ENCODE measurements at places on chromosomes 1 and 21. TPM values are rescaled to one million over a fixed set of nuclear protein-coding genes. Genes with fewer than 3 reads are reported as not detected.

ELAPOR1 gene
- total RNA-seq, result not detected

UTS2 gene
- not detected for total RNA-seq

RNU1-2 gene
- 2,678 TPM for total RNA-seq

DNA sequence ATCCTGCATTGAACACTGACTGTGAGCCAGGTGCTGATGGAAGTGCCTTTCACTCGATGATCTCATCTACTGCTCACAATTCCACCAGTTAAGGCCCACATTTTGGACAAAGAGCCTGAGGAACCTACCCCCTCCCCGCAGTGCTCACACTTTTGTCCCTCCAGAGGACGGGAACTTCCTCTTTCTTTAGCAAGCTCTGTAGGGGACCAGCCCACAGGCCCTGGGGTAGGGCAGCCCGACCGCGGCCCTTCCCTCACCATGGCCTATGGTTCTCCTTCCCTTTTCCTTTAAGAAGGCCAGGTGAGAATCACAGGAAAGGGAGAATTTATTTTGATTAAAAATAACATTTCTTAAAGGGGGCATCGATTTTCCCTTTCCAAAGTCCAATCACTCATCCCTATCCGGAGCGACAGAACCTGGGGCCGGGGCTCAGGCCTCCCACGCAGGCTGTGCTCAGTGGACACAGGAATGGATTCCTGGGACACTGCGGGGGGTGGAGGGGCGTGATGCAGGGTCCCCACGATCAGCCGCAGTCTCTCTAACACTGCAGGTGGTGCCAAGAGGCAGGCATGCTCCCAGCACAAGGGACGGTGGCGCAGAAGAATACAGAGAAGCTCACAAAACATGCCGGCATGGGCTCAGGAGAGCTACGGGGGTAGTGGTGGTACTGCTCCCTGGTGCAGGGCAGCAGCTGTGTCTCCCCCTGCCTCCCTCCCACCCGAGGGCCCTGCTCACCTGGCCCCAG lies 8.9 kb upstream of the KCNE1 start:
- no peak for DNase-seq

- no peak for DNase-seq
Measured at GRCh38 chr1:87636198-87636892, 307.7 kb downstream of the LMO4 start.

GRCh38 chr1:198657550-198658064 lies 18.8 kb downstream of the PTPRC start:
- DNase-seq, result no peak

GRCh38 chr1:204769997-204770396 lies 84.5 kb upstream of the LRRN2 start:
- DNase-seq, result no peak

- DNase-seq, result no peak
Measured at GRCh38 chr1:193634876-193635275, 448.5 kb upstream of the B3GALT2 start.
